ENCODE measurements at places on chromosomes 2 and 18.

GRCh38 chr2:215577356-215577755 lies 141.5 kb upstream of the FN1 start:
- no peak for DNase-seq

GRCh38 chr18:45806226-45806625 lies 19.2 kb upstream of the SIGLEC15 start:
- DNase-seq: no peak

DNA sequence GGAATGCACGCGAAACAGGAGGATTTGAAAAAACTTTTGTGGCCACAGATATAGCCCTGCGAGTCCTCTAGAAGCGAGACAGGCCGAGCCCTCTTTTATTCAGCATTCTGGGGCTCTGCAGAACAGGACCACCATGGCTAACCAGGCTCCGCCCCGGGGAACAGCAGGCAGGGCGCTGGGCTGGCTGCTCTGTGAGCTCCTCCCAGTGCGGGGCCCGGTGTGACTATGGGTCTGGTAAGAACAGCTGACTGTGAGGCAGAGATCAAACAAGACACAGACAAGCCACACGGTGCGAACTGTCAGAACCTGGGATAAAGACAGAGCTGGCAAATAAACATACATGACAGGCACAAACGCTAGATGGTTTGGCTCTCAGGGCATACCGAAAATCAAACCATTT lies 15.5 kb downstream of the PXDN start:
- DNase-seq: no peak

- peak; percentile 83 for DNase-seq
These were observed 57.5 kb downstream of the HS1BP3 start for GRCh38 chr2:20593072-20594034.

- DNase-seq: no peak
These were observed 195.8 kb downstream of the MTX2 start for GRCh38 chr2:176464886-176465564.

- no peak for DNase-seq
These were observed 455.2 kb downstream of the THSD7B start for GRCh38 chr2:137220438-137220993.

- no peak for DNase-seq
These were observed 159.0 kb downstream of the ZFP36L2 start for GRCh38 chr2:43067254-43068040.

- no peak for DNase-seq
These were observed 136.5 kb downstream of the NYAP2 start for GRCh38 chr2:225536036-225536435.

GRCh38 chr2:19358242-19359020 lies at the start of gene OSR1:
OSR1 (minus strand) TSS chr2:19358623; CDS start chr2:19353805, 4,818 bp downstream.
- peak; percentile 94 for DNase-seq

DNA sequence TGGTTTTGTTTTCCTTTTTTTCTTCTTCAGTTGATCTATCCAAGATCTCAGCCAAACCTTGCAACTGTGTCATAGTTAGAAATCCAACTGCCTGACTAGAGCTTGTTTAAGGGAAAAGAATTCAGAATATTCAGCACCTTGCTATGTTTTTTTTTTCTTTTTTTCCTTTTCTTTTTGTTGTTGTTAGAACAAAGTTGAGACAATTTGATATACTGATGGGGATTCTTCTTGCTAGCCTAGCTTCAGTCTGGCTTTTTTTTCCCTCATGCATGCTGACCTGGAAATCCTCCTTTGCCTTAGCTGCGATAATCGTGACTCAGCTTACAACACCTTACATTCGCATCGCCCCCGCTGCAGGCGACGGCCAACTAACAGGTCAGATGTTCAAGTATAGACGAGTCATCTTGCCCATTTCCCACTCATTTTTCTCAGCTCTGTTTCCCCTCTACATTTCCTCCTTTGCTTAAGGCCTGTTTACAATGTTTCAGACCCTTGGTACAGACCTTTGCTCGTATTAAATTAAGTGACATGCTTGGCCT lies 487.2 kb upstream of the RAB12 start:
- DNase-seq: peak; percentile 14

DNA sequence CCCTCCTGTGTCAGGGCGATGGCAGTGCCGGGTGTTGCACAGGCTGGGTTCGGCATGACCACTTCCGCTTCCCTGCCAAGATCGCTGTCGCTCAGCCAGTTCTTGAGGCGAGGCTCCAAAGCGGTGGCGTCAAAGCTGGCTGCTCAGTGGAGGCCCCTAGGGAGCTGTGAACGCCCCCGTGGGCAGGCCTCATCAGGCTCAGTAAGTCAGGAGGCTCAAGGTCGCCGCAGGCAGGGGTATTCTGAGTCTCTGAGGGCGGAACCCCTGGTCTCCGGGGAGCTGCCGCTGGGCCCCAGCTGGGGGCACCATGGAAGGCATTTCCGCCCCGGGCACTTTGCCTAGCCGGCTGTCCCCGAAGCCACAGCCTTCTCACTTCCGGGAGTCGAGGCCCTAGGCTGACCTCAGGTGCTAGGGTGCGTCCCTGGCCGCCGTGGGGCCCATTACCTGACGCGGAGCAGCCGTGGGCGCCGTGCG lies 210.4 kb downstream of the SOCS6 start:
- DNase-seq: no peak

DNA sequence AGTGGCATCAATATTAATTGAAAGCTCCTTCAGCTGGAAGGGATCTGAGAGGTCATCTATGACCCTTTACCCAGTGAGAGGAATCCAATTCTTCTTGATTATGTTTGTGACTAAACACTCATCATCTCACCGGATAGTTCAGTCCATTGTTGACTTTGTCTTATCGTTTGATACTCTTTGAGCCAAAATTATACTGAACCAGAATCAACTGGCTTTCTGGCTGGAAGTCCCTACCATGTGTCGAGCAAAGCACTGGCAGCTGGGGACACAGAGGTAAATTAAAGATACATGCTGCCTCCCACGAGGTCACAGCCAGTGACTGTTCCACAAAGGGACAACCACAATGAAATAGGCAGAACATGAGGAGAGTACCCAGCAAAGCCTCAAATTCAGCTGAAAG lies 91.4 kb upstream of the FHL2 start:
- no peak for DNase-seq

DNA sequence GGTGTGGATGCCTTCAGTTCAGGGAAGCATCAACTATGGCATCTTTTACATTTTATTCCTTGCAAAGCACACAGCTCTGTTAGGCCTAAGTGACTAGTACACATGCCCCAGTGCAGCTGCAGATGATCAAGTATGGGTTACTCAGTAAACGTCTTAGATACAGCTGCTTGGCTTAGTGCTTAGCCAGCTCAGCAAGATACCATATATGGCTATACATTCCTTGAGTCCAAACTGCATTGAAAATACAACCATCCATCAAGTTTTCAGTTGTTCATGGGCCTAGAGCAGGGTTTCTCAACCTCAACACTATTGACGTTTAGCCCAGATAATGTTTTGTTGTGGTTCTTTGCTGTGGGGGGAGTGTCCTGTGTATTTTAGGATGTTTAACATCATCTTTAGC lies 769.9 kb downstream of the TSN start:
- DNase-seq: no peak

DNA sequence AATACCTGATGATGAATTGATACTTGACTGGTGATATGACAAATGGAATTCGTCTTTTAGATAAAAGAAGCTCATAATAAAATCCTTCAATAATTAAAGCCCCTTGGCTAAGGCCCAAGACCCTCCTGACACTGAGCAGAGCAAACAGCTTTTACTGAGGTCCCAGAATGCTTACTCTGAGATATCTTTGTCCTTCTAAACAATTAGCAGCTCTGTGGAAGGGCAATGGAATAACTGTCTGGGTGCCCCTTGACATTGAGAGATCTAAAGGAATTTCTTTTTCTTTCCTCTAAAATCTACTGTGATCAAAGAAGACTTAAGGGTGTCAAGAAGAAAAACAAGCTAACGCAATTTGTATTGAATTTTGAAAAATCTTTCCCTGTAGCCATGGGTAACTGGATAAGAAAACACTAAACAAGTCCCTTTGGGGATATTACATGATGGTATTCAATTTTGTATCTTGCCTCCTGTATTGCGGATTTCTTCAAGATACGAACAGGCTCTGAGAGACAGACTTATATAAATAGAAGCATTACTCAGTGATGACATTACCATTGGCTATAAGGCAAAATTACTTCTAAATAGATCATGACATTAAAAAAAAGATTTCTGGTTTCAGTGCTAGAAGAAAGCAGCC lies 128.8 kb downstream of the MREG start:
- DNase-seq: no peak

- no peak for DNase-seq
These were observed 271.1 kb upstream of the VWC2L start for GRCh38 chr2:214139630-214140284.

GRCh38 chr2:97992836-97993825 lies 2.6 kb downstream of the TMEM131 start:
- no peak for DNase-seq

GRCh38 chr2:99660616-99661406 lies 171.0 kb upstream of the REV1 start:
- no peak for DNase-seq

GRCh38 chr2:118356051-118356450 lies 267.8 kb downstream of the INSIG2 start:
- DNase-seq: no peak

DNA sequence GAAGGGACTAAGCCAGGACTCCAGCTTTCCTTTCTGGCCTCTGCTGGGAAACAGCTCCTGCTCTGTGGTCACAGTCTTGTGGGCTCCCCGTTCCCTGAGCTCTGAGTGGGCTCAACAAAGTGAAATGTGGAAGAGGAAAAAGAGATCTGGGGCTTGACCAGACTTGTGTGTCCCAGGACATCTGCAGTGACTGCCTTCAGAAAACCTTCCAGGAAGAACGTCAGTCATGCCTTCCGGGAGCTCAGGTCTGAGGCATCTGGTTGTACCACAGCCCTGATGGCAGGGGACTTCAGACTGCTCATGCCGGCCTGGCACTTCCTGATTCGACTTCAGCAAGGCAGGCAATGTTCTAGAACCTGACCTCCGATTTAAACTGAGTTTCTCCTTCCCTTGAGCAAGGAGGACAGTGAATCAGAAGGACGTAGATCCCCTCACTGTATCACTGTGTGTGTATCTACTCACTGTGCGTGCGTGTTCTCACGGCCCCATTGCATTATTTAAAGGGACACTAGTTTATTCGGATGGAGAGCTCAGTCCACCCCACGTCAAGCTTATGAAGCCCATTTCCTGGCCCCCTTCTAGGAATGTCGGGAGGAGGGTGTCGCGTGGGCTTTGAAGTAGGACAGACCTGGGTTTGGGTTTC lies 548 bp upstream of the FBLN7 start:
- DNase-seq: peak; percentile 61

DNA sequence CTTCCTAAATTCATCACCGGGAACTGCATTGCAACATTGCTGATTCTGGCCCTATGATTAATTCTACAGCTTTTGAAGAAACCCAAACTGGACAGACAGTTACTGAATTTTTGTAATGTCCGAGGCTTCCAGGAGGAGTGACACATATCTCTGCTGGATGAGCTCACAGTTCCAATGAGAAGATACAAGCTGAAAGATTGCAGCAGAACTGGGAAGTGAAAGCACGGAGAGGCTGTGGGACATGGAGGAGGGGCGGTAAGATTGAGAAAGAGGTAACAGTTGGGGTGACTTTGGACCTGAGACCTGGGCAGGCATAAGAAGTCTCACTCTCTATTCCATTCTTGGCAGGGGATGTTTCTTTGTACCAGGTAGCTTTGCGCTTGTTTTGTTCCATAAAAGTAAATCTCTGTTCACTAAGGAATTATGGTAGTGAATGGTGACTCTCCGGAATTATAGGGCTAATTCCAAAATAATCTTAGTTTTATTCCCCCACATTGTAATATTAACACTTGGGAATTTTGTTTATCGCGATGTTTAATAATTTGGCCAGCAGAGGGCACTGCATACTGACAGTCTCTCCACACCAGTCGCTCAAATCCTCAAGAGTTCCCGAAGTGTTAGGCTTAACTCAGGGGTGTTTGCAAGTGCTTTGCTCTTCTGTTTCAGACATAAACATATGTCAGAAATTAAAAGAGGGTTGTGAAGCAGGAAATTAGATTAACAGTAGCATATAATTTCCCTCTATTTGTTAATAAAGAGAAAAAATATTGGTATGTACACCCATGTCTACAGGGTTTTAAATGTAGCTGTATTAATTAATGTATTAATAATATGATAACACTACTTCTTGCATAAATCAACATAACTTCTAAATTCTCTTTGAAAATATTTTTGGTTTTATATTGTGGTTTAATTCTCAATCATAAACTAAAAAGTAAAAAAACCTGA lies 201.4 kb downstream of the SOCS6 start:
- DNase-seq: peak; percentile 32

Data from AG08396 (cell line).